Activated CD4-positive, alpha-beta T cell treated with anti-CD3 and anti-CD28 coated beads, Interleukin-10, Interleukin-2, amounts not matched to agents 100 ng/mL and 50 ng/mL, durations not matched to agents 16 hours and 8 hours (primary cell): ENCODE measurements at places on chromosomes 3 and 15.

- no peak for DNase-seq
Observed at GRCh38 chr3:10741891-10742671, 73.9 kb upstream of the SLC6A11 start.

DNA sequence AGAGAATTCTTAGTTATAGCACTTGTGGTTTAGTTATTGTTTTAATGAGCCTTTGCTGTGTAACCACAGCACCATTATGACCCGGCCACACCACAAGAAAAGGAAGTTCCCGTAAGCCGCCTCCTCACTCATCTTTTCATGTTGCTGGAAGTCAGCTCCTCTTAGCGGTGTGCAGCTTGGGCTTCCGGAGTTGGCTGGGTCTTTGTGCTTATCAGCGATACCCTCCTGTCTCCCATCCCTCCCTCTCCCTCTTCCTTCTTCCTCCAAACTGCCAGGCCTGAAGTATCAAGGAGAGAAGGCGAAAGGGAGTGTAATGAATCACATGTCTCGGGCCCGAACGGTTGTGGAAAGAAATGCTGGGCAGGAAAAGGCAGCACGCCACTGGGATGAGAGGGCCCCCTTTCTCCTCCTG lies 353.5 kb downstream of the MCTP2 start:
- DNase-seq = peak; percentile 89

- DNase-seq = no peak
Observed at GRCh38 chr3:106193876-106194275, 325.1 kb upstream of the CBLB start.

- DNase-seq = no peak
Observed at GRCh38 chr3:73480187-73480672, 144.5 kb downstream of the PDZRN3 start.

- no peak for DNase-seq
Observed at GRCh38 chr15:63449731-63450130, 54.7 kb upstream of the USP3 start.

GRCh38 chr3:41649129-41649739 lies 312.7 kb downstream of the ULK4 start:
- no peak for DNase-seq

GRCh38 chr3:197615430-197615829 lies 59.7 kb upstream of the BDH1 start:
- no peak for DNase-seq

GRCh38 chr15:98904544-98904943 lies 103.0 kb downstream of the PGPEP1L start:
- peak; percentile 36 for DNase-seq

- no peak for DNase-seq
Observed at GRCh38 chr3:195872800-195873199, 35.6 kb downstream of the TNK2 start.

DNA sequence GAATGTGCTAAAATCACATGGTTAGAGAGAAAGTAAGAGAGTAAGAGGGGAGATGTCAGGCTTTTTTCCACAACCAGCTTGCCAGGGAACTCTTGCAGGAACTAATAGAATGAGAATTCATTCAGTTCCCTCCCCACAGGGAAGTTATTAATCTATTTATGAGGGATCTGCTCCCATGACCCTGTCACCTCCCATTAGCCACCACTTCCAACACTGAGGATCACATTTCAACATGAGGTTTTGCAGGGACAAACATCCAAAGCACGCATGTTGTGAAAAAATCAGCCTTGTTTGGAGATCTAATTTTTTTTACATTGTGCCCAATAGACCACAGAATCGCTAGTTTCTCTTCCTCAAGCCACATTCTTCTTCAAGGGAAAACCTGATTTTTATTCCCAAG lies 904.0 kb downstream of the TBL1XR1 start:
- no peak for DNase-seq

DNA sequence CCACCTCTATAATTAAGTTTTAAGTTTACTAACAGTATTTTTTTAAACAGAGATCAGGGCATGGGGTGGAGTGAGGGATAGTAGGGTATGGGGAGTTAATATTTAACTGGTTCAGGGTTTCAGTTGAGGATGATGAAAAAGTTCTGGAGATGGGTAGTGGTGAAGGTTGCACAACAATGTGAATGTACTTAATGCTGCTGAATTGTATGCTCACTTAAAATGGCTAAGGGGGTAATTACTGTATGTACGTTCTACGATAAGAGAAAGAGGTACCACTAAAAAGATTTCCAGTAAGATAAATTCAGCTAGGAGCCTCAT lies 101.4 kb downstream of the TNIK start:
- DNase-seq = no peak

DNA sequence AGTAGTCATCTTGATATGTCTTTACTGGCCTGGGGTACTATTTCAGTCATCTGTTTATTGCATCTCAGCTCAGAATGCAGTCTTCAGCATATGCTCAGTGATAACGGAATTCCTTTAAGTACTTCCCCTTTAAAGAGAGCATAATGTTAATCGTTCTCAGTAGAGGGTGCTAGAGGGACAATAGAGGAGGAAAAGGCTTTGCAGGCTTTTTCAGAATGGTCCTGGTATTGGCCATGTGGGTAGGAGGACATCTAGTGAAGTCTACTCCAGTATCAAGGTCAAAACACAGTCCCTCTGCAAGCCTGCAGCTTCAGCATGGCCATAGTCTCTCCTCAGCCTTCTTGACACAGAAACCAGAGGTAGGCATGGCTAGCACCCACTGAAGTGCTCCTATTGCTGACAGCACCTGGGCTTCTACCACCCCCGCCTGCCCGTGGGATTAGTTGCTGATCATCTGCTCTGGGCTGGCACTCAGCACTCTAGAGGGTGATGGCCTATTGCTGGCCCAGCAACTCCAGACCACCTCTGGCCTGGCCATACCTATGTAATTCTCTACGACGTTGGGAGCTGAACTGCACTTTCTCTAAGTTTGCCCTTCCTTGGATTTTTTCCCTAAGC lies 65.4 kb downstream of the KCNH8 start:
- peak; percentile 4 for DNase-seq

GRCh38 chr3:186509423-186509822 lies 34.8 kb downstream of the CRYGS start:
- DNase-seq = no peak

DNA sequence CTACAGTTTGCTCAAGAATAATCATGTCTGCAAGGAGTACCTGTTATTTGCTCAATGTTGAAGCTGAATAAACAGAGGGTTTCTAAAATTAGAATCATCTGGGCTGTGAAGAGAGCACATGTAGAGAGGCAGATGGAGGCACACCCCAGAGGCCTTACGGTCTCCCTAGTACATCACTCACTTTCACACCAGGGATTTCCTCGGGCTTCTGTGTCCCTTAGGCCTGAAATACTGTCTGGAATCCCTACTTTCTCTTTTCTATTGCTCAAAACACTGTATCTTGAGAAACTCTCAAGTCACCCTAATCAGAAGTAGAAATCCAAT lies 473.7 kb upstream of the ROBO2 start:
- DNase-seq = no peak

DNA sequence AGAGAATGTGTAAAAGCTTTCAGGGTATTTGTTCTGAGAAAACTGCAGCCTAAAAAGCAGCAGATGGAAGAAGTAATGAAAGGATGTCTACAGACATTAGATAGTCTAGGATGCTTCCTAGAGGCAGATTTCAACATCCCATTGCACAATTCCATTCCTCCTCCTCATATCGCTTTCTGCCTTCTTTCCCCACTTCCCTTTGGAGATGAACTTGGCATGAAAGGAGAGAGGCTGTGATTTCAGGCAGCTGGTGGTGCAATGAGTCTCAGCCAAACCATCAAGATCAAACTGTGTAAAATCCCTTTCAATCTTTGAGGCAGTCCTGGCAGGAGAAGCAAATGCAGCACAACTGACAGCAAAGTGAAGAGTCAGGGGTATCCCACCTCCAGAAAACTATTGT lies 438.7 kb upstream of the KCNMB2 start:
- DNase-seq = no peak

DNA sequence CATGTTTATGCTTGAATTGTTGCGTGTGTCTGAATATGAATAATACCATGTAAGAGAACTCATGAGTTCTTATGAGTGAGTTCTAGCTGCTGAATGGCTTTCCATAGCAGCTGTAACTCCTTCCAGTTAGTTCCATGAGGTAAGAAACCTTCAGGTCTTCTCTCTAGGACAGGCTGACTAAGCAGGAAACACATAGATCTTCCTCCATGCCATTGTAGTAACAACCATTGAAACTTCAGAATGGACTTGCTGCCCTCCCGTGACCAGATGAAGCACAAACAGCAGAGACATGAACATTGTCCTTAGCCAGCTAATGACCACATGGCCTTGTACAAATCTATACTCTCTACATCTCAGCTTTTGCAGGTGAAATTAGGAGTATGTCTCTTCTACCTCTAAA lies 200.0 kb downstream of the ZNF385D start:
- DNase-seq = no peak

GRCh38 chr3:178320456-178321351 lies 215.5 kb upstream of the KCNMB2 start:
- no peak for DNase-seq

DNA sequence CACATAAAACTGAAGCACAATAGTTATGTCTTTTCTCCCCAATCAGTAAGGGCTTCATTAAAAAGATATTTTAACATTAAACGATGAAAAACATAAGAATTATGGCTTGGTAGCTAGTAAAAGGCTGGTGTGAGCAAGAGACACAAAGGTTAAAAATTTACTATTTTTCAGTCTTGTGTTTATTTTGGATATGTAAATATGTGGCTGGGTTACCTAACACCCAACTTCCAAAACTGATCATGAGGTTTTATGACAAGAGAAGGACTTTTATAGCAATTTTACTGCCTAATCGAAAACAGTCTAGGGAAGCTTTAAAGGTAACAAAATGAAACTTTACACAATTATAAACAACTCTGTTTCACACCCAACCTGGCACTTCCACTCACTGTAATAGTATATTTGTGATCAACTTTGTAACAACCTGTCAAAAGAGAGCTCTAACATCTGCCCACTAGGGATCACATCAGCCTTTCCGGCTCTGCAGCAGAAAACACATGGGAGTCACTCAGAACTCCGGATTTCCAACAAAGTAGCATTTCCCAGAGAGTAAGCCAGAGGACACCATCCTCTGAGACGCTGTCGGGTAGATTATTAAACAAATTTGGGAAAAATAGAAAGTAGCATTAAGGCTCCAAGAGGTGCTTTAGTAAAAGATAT lies 123.4 kb upstream of the C2CD4B start:
- DNase-seq = no peak

DNA sequence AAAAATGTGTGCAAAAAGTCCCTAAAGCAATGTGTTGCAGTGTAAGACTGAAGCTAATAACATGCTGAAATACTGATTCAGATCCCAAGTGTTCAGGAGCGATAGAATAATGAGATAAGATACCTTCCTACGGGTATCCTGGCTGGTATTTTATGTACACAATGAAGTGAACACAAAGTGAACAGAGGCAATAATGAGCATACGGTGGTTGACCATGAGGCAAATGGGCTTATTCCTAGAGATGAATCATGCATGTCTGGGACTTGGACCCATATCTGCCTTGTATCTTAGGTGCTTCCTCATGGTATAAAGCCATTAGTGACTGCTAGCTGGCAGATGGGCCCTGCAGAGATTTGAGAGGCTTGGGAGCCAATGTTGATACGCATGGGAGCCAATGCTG lies 21.5 kb downstream of the PTPRG start:
- no peak for DNase-seq

DNA sequence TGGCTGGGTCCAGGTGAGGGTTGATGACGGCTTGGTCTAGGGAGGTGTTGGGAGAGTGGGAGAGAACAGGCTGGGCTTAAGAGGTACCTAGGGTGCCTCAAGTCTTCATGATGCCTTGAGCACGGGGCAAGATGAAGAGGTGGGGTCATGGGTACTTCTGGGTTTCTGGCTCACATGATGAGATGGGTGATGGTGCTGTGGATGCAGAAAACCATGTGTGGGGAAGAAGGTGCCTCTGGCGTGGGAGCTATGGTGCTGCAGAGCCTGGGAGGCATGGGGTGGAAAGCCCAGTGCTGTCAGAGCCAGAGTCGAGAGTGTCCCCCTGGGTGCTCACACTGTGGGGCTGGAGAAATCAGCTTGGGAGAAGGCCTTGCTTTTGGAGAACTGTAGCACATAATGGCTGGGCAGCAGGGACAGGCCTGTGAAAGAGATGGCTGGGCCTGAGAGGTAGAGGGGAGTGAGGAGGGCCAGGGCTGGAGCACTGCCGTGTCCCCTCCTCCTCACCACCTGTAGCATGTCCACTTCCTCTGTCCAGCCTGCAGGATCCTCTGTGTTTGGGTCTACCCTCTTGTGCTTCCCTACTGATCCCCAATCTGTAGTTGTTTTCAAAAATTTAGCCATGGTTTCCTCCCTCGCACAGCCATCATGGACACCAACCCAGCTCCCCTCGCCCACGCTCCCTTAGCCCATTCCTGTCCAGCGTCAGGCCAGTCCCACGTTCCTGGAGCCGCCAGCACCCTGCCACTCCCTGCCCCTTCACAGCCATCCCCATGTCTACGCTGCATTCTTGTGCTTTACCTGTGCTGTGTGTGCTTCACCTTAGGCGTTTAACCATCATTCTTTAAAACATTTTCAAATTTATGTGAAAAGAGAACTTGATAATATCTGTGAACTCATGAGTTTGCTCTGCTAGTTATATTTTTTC lies 132.0 kb downstream of the EEFSEC start:
- no peak for DNase-seq

DNA sequence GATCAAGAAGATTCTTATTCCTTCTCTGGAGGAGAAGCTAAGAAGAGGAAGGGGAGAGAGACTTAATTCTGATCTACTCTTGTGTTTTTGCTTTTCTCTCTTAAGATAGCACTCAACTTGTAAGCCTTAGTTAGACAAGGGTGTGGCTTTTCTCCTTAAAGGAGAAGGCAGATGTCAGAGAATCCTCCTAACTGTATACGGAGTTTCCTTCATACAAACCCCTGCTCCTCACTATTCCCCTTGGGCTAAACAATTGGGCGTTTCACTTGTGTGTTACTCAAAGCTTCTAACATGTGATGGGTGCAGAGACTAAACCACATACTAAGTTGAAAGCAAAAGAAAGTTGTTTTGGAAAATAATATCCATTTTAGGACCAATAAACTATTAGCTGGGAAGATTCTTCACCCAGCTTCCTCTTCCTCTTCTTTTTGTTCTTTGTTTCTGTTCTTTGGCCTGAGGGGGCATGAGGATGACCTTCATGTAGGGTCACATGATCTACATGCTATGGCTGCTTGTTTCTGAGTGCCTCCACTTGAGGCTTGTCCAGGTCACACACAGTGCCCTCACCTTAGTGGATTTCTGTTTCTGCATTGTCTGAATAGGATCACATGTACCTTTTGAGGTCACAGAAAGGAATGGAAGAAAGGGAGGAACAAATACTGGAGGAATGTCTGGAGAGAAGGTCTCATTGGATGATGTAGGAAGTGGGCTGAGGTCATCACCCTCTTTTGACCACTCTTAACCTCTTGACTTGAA lies 14.6 kb downstream of the SPINK8 start:
- no peak for DNase-seq
